ENCODE measurements at places on chromosomes 5 and 9. TPM values are rescaled to one million over a fixed set of nuclear protein-coding genes. Genes with fewer than 3 reads are reported as not detected.
A peak's percentile ranks its signal among the peaks of the same experiment; 100 is the strongest.

GRCh38 chr5:150731669-150732242, 27.1 kb downstream of the DCTN4 start:
- peaks cover 75% of the 10 kb centered on the region for H3K36me3 ChIP-seq
- peaks cover 10% of the 10 kb centered on the region for H3K4me1 ChIP-seq
- H3K27me3 ChIP-seq, result no peaks in the 10 kb centered on the region
- H3K27ac ChIP-seq, result no peak overlapping the region
- no peak for DNase-seq

- no peaks in the 10 kb centered on the region for H3K36me3 ChIP-seq
- H3K27ac ChIP-seq, result no peak overlapping the region
- H3K4me3 ChIP-seq, result no peak overlapping the region
- H3K27me3 ChIP-seq, result no peaks in the 10 kb centered on the region
Measured at GRCh38 chr9:114914139-114914538, 16.3 kb downstream of the TNFSF8 start.

GRCh38 chr9:30815585-30815984, 1568.9 kb upstream of the ACO1 start:
- no peaks in the 10 kb centered on the region for H3K4me1 ChIP-seq
- no peaks in the 10 kb centered on the region for H3K36me3 ChIP-seq
- no peak for DNase-seq
- H3K27me3 ChIP-seq, result no peaks in the 10 kb centered on the region

DNA sequence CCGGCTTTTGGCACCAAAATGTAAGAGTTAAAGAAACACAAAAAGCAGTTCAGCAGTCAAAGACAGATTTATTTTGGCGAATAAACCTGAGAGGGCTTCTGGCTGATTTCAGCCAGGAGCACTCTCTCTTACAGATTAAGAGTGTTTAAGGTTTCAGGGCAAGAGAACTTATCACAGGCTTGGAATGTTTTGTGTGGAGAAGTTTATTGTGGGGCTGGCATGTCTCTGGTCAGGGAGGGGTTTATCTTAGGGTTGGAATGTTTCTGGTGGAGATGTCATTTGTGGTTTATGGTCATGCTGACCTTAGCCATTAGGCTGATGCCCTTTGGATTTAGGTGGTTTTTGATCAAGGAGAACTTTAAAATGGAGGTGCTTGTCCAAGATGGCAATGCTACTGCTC, 622.3 kb upstream of the PTPRD start:
- H3K27ac ChIP-seq, result no peak overlapping the region
- no peak overlapping the region for H3K4me3 ChIP-seq
- no peaks in the 10 kb centered on the region for H3K36me3 ChIP-seq
- no peaks in the 10 kb centered on the region for H3K4me1 ChIP-seq

GRCh38 chr5:78592735-78593386, 55.7 kb downstream of the LHFPL2 start:
- H3K4me3 ChIP-seq, result no peak overlapping the region
- no peaks in the 10 kb centered on the region for H3K4me1 ChIP-seq
- DNase-seq, result no peak
- H3K36me3 ChIP-seq, result no peaks in the 10 kb centered on the region
- no peaks in the 10 kb centered on the region for H3K27me3 ChIP-seq
- H3K27ac ChIP-seq, result no peak overlapping the region

GRCh38 chr5:53087171-53087570, 22.4 kb downstream of the MOCS2 start:
- no peaks in the 10 kb centered on the region for H3K36me3 ChIP-seq
- H3K4me3 ChIP-seq, result no peak overlapping the region
- no peaks in the 10 kb centered on the region for H3K4me1 ChIP-seq
- H3K27ac ChIP-seq, result no peak overlapping the region
- no peak for DNase-seq

ENTPD2 gene
- total RNA-seq, result not detected

- no peak overlapping the region for H3K27ac ChIP-seq
- H3K36me3 ChIP-seq, result no peaks in the 10 kb centered on the region
- H3K4me1 ChIP-seq, result no peaks in the 10 kb centered on the region
- H3K27me3 ChIP-seq, result no peaks in the 10 kb centered on the region
- H3K4me3 ChIP-seq, result no peak overlapping the region
Measured at GRCh38 chr5:155906046-155906445, 420.9 kb upstream of the SGCD start.

DNA sequence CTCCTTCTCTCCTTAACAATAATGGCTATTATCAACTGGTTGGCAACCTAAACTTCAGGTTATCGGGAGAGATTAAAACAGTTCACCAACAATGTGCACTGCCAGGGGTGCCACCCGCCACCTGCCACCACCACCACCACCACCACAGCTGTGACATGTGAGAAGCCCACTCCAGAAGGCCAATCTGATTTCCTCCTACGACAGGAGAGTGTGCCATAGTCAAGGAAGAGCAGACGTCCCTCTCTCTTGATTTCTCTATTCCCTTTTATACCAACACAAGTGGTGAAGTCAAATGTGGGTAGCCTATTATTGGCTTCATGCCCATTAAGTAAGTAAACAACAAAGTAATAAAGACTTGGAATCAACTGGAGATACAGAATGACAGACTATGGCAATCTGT, 22.4 kb downstream of the GNAQ start:
- H3K4me1 ChIP-seq, result peaks cover 14% of the 10 kb centered on the region
- H3K4me3 ChIP-seq, result no peak overlapping the region
- DNase-seq, result no peak
- no peaks in the 10 kb centered on the region for H3K36me3 ChIP-seq
- H3K27me3 ChIP-seq, result no peaks in the 10 kb centered on the region

GRCh38 chr5:37735649-37736347, 104.0 kb downstream of the GDNF start:
- no peak overlapping the region for H3K4me3 ChIP-seq
- H3K36me3 ChIP-seq, result peaks cover 6% of the 10 kb centered on the region
- H3K27ac ChIP-seq, result no peak overlapping the region
- no peak for DNase-seq
- no peaks in the 10 kb centered on the region for H3K4me1 ChIP-seq

- H3K36me3 ChIP-seq, result no peaks in the 10 kb centered on the region
- H3K4me3 ChIP-seq, result peak overlapping the region; percentile 3
- H3K4me1 ChIP-seq, result peaks cover 13% of the 10 kb centered on the region
- peak overlapping the region; percentile 58 for H3K27ac ChIP-seq
- no peaks in the 10 kb centered on the region for H3K27me3 ChIP-seq
Measured at GRCh38 chr9:99259231-99259918, 37.3 kb downstream of the SEC61B start.

GRCh38 chr5:144130306-144130705, 40.2 kb downstream of the YIPF5 start:
- no peaks in the 10 kb centered on the region for H3K27me3 ChIP-seq
- no peaks in the 10 kb centered on the region for H3K36me3 ChIP-seq
- H3K4me1 ChIP-seq, result no peaks in the 10 kb centered on the region
- H3K27ac ChIP-seq, result no peak overlapping the region

GRCh38 chr9:34796924-34797323, 87.0 kb upstream of the CCL21 start:
- H3K36me3 ChIP-seq, result no peaks in the 10 kb centered on the region
- H3K27me3 ChIP-seq, result peaks cover 3% of the 10 kb centered on the region
- H3K4me1 ChIP-seq, result no peaks in the 10 kb centered on the region
- H3K27ac ChIP-seq, result no peak overlapping the region

- no peak for DNase-seq
- no peaks in the 10 kb centered on the region for H3K27me3 ChIP-seq
- H3K36me3 ChIP-seq, result no peaks in the 10 kb centered on the region
- no peak overlapping the region for H3K4me3 ChIP-seq
- no peak overlapping the region for H3K27ac ChIP-seq
Measured at GRCh38 chr5:124963236-124963919, 216.9 kb upstream of the ZNF608 start.

- DNase-seq, result no peak
- no peak overlapping the region for H3K27ac ChIP-seq
- H3K4me3 ChIP-seq, result no peak overlapping the region
- peaks cover 14% of the 10 kb centered on the region for H3K4me1 ChIP-seq
- H3K36me3 ChIP-seq, result no peaks in the 10 kb centered on the region
Measured at GRCh38 chr9:111633389-111633736, 2.2 kb downstream of the DNAJC25 start.

GRCh38 chr5:83151821-83152220, 74.5 kb downstream of the XRCC4 start:
- H3K27ac ChIP-seq, result no peak overlapping the region
- DNase-seq, result no peak
- H3K4me1 ChIP-seq, result no peaks in the 10 kb centered on the region
- H3K36me3 ChIP-seq, result no peaks in the 10 kb centered on the region
- H3K4me3 ChIP-seq, result no peak overlapping the region

- H3K27ac ChIP-seq, result no peak overlapping the region
- no peak overlapping the region for H3K4me3 ChIP-seq
- no peaks in the 10 kb centered on the region for H3K4me1 ChIP-seq
Measured at GRCh38 chr9:68418259-68418845, 61.9 kb downstream of the PGM5 start.

DNA sequence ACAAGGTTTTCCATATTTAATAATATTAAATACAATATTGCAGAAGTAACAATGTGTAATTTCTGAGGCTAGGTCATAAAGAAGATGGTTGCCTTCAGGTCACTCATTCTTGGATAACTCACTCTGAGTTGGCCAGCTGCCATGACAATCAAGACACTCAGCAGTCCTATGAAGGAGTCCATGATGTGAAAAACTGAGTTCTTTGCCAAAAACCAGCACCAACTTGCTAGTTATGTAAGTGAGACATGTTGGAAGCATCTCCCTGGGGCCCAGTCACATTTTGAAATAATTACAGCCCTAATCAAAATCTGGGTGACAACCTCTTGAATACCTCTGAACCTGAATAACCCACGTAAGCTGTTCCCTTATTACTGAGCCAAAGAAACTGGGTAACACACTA, 453.2 kb downstream of the CDH18 start:
- no peak overlapping the region for H3K27ac ChIP-seq
- no peak for DNase-seq
- H3K4me1 ChIP-seq, result no peaks in the 10 kb centered on the region
- no peaks in the 10 kb centered on the region for H3K36me3 ChIP-seq
- no peaks in the 10 kb centered on the region for H3K27me3 ChIP-seq

- H3K36me3 ChIP-seq, result no peaks in the 10 kb centered on the region
- H3K27me3 ChIP-seq, result no peaks in the 10 kb centered on the region
- H3K4me3 ChIP-seq, result no peak overlapping the region
- DNase-seq, result no peak
- H3K27ac ChIP-seq, result peak overlapping the region; percentile 60
- peaks cover 80% of the 10 kb centered on the region for H3K4me1 ChIP-seq
Measured at GRCh38 chr9:136565086-136565714, 19.4 kb upstream of the NOTCH1 start.

COX7C gene
- total RNA-seq, result 237 TPM

GRCh38 chr5:60891667-60892066, 47.6 kb upstream of the ELOVL7 start:
- H3K27me3 ChIP-seq, result no peaks in the 10 kb centered on the region
- no peaks in the 10 kb centered on the region for H3K4me1 ChIP-seq
- peaks cover 8% of the 10 kb centered on the region for H3K36me3 ChIP-seq
- H3K4me3 ChIP-seq, result no peak overlapping the region

DNA sequence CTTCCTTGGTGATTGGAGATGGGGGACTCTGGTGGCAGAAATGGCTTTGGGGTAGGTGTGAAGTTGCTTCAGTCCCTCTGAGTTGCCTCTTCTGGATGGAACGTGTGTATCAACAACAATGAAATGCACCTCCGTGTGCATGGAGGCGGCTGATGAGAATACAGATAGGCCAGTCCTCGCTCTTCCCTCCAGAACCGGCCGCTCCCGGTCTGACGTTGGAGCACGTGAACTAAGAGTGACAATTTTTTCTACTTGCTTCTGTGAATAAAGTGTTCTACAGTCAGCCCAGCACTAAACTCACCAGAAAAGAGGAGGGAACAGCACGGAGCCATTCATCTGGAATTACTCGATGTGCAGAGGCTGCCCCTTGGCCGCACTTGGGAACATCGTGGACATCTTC, 90.7 kb downstream of the ANKRD33B start:
- H3K36me3 ChIP-seq, result no peaks in the 10 kb centered on the region
- no peak overlapping the region for H3K4me3 ChIP-seq
- H3K27me3 ChIP-seq, result no peaks in the 10 kb centered on the region
- no peak for DNase-seq
- no peaks in the 10 kb centered on the region for H3K4me1 ChIP-seq
- no peak overlapping the region for H3K27ac ChIP-seq

- no peaks in the 10 kb centered on the region for H3K4me1 ChIP-seq
- peaks cover 6% of the 10 kb centered on the region for H3K27me3 ChIP-seq
- H3K4me3 ChIP-seq, result no peak overlapping the region
- no peaks in the 10 kb centered on the region for H3K36me3 ChIP-seq
Measured at GRCh38 chr5:88488130-88488529, 219.5 kb upstream of the TMEM161B start.

DNA sequence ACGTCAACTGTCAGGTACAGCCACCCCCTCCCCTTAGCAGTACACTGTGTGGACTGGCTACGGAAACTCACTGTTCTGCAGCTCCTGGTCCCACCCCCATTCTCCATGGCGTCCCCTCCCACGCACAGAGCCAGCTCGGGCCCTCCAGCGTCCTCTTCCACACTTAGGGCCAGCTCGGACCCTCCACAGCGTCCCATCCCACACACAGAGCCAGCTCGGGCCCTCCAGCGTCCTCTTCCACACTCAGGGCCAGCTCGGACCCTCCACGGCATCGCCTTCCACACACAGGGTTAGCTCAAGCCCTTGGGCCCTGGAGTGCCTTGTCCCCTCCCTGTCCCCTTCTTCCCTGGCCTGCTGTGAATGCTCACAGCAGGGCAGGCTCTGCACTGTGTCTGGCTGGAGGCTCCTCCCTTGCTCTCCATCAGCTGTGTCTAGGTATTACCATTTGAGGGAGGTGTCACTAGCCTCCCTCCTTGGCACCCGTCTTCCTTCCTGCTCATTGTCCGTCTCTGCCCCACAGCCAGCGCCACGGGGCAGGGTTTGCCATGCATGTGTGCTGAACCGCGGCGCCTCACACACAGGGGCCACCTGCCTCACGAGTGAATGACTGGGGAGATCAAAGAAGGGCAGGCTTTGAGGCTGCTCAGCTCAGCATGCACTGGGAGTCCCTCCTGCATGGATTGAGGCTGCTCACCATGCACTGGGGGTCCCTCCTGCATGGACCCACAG, 78.5 kb upstream of the CACNA1B start:
- H3K27ac ChIP-seq, result no peak overlapping the region
- H3K4me1 ChIP-seq, result no peaks in the 10 kb centered on the region
- DNase-seq, result no peak
- no peaks in the 10 kb centered on the region for H3K27me3 ChIP-seq
- H3K36me3 ChIP-seq, result peaks cover 55% of the 10 kb centered on the region

GRCh38 chr5:12270914-12271313, 366.7 kb upstream of the CTNND2 start:
- no peak for DNase-seq
- no peaks in the 10 kb centered on the region for H3K4me1 ChIP-seq
- no peak overlapping the region for H3K27ac ChIP-seq
- no peaks in the 10 kb centered on the region for H3K27me3 ChIP-seq

BBLN gene
- 61.8 TPM for total RNA-seq

DNA sequence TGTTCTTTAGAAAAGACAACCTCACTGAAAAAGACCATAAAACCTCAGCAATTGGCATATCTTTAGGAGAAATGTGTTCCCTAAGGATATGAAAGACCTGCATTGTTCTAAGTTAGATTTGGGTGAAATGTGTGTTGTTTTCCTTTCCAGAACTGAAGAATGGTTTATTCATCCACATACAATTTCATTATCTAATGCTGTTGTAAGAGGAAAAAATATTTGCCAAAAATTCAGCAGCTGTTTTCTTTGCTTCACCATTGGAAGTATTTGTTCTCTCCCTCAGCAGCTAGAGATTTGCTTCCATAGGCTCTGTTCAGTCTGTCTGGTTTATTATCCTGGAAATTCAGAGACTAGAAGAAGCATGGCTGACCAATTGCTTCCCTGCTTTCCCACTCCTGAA, 150.9 kb downstream of the ISOC1 start:
- no peaks in the 10 kb centered on the region for H3K27me3 ChIP-seq
- H3K36me3 ChIP-seq, result no peaks in the 10 kb centered on the region
- DNase-seq, result no peak
- H3K4me1 ChIP-seq, result no peaks in the 10 kb centered on the region

GRCh38 chr5:38720554-38721361, 125.1 kb upstream of the OSMR start:
- H3K36me3 ChIP-seq, result no peaks in the 10 kb centered on the region
- no peak overlapping the region for H3K27ac ChIP-seq
- no peaks in the 10 kb centered on the region for H3K4me1 ChIP-seq
- H3K27me3 ChIP-seq, result no peaks in the 10 kb centered on the region
